ENCODE measurements at places on chromosomes 4 and X.

DNA sequence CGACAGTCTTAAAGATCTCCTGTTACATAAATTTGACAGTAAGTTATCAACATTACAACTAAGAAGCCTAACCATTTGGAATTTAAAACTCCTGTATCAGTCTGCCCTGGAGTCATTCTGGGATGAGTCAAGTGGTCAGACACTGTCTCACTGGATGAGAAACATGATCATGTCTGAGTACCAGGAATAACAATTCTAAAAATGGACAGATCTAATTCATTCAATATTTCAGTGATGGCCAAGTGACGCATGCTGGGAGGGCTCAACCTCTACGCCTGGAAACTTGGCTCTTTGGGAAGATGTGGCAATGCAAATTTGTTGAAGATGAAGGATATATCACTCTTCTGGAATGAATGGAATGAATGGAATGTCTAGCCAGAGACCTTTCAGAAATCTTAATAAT, 1427.2 kb downstream of the STIM2 start:
- DNase-seq = no peak

GRCh38 chr4:158197194-158197776, 13.0 kb upstream of the TMEM144 start:
- DNase-seq = no peak

GRCh38 chrX:118948270-118948669, 26.1 kb upstream of the LONRF3 start:
- DNase-seq = no peak

DNA sequence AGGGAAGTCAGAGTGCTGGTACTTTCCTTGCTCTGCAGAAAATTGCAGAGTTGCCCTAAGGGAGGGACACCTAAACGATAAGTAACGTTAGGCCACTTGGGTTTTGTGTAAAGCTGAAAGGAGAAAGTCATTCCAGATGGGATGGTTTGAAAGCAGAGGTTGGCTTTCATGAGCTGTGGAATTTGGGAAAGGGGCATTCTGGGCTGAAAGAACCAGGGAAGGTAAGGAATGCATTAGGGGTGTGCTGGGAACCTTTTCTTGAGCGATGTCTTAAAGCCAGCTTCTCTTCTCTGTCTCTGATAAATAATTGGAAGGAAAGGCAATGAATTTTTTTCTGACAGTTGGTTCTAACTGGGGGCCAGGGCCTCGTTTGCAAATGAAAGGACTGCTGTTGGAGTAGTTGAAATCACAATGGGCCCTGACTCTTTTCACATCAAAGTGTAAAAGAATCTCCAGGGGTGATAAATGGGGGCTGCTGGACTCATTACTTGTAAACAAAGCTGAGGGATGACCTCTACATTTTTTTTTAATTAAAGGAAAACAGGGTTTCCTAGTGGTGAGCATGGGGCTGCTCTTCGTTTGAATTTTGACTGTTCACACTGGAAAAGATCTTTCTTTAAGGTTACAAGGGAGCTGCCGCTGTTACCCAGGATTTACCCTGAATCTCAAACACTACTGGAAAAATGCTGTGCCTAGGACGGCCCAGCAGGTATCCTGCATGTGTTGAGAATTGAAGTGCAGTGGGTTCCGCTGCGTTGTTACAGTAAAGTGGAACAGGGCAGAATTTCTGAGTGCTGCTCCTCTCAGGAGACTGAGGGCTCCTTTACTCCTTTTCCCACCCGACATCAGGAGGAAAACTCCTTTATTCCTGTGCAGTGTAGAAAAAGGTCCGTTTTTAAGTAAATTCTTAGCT, 25.0 kb downstream of the AFF1 start:
- DNase-seq = no peak

- DNase-seq = no peak
Measured at GRCh38 chrX:10015723-10016518, 48.8 kb downstream of the CLDN34 start.

DNA sequence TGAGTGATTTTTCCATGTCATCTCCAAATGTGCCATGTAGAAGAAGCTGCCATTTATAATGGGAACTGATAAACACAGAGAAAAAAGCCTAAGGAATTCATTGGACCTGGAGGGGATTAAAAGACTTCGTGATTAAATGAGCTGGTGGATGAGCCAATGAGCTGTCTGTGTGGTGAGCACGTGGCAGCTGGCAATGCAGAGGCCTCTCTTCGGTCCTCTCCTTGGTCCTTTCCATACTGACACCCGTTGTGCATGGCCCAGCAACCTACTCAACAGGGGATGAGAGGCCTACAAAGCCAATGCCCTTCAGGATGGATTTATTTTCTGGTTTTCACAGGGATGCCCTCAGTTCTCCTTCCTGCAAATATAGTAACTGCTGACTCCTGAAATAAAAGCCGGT, 87.7 kb upstream of the STS start:
- DNase-seq = no peak

DNA sequence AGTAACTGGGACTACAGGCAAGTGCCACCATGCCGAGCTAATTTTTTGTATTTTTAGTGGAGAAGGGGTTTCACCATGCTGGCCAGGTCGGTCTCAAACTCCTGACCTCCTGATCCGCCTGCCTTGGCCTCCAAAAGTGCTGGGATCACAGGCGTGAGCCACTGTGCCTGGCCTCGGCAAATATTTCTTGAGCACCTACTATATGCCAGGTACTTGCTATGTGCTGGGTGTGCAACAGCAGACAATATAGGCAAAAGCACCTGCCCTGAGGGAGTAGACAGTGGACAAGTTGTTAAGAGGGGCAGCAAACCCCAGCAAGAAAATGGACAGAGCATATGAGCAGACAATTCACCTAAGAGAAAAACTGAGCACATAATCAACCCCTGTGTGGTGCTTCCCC, 51.0 kb upstream of the CDKN2AIP start:
- no peak for DNase-seq

DNA sequence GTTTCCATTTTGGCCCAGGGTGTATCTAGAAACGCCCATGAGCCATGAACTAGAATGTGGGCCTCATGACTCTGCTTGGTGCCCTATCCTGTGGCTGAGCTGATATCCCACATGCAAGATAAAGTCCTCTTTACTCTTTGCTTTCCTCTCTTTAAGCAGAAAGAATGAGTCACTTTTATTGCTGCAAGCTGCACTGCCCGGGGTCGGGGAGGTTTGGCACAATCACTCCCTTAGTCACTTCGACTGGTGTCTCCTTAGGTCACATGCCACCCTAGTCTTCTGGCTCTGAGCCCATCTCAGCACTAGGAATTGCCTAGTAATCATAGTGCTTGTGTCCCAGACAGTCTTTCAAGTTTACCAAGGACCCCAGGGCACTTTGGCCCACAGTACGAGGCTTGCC, 75.1 kb upstream of the CXorf66 start:
- no peak for DNase-seq

GRCh38 chr4:142243255-142243654, 602.8 kb downstream of the INPP4B start:
- no peak for DNase-seq

- DNase-seq = no peak
Measured at GRCh38 chr4:41294445-41295062, 37.8 kb downstream of the UCHL1 start.

- no peak for DNase-seq
Measured at GRCh38 chrX:133307637-133308498, 89.7 kb upstream of the TFDP3 start.

GRCh38 chr4:12446256-12446655, 1017.6 kb upstream of the HS3ST1 start:
- no peak for DNase-seq

GRCh38 chr4:82515705-82516104, 46.1 kb downstream of the TMEM150C start:
- no peak for DNase-seq

DNA sequence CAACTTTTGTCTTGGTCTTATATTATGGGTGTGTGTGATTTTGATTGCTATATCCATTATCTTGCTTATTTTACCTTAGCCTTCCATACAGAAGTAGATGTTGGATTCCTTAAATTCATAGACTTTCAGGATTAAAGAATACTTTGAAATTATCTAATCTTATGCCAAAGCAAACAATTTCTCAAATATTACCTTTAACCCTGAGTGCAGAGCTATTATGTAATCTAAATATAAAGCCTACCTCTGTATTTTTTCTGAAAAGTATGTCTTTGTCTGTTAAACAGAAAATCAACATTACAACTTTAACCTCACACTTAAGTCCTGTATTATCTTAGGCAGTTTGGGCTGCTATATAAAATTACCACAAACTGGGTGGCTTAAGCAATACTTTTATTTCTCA, 782.5 kb downstream of the STIM2 start:
- no peak for DNase-seq

DNA sequence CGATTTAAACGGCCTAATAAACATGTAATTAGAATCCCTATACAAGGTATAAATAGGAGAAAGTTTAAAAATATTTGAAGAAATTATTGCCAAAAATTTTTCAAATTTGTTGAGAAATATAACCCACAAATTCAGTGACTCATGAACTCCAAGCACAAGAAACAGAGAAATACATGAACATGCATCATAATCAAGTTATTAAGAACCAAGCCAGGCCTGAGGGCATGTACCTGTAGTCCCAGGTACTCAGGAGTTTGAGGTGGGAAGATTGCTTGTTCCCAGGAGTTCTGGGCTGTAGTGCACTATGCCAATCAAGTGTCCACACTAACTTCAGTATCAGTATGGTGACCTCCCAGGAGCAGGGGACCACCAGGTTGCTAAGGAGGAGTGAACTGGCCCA, 341.9 kb downstream of the CAMK2D start:
- no peak for DNase-seq

GRCh38 chrX:154460326-154460725, 2.2 kb downstream of the PLXNA3 start:
- DNase-seq = no peak

- no peak for DNase-seq
Measured at GRCh38 chr4:8880851-8881250, 9.2 kb upstream of the HMX1 start.

DNA sequence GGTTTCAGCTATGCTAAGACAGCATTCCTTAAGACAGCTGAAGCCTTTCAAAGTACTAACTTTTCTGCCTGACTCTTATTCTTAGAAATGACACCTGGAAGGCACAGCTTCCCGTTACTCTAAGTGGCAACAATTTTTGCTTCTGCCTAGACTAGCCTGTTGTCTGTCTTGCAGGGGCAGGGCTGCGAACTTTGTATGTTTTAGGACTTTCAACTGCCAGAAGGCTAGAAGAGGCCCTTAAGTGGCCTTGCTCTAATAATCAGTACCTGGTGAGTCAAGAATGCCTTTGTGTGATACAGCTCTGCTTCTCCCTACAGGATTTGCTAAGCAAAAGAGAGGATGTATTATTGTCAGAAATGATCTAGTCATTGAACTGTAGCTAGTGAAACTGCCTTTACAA, 30.0 kb upstream of the TFDP3 start:
- DNase-seq = no peak

DNA sequence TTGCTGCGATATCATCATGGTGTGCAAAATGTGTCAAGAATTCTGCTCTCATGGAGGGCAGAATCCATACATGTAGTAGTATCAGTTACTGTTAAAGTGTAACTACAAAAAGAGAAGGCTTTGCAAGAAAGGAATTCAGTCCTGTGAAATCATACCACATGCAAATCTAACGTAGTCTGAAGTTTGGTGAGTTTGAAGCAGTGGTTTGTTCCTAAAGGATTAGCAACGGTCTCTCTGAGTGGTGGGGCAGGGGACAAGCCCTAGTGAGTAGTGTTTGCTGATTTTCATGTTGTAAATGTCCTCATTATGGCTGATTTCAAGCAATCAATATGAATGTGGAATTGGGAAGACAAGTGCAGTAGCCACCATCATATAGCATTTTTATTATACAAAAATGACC, 47.1 kb upstream of the CLNK start:
- no peak for DNase-seq

DNA sequence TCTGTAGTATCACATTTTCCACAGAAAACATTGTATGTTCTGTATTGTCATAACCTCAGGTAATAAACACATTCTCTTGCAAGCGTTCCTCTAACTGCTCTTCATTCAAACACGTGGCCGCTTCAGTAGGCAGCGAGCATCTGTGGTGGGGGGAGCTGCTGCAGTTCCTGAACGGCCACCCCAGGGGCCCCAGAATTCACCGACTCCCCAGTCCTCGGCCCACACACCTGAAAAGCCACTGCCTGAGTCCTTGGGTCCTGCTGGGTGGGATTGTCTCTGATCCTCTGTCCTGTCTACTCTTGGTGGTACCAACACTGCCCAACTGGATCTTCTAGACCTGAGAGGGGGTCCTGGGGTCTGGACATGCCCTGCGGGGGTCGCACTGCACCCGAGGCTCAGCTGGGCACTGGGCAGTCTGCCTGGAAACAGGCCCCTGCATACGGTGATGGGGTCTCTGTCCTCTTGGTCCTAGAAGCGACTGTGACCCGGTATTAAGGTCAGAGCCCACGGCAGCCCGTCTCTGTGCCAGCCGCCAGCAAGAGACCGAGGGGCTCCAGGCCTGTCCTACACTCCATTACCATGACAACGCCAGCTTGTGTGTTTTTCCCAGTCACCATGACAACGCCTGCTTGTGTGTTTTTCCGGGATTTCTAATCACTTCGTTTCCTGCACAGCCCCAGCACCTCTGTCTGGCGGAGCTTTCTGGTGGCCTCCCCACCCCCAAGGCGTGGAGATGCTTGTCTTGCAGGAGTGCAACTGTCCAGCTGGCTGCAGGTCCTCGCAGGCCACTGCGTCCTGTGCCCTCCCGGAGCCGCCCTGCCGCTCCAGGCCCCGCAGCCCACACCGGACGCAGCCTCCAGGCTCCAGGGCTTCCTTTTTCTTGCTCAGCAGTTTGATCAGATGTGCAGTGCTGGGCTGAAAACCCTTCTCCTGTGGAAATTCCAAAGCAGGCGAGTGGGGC, 16.0 kb downstream of the CTBP1 start:
- DNase-seq = no peak

DNA sequence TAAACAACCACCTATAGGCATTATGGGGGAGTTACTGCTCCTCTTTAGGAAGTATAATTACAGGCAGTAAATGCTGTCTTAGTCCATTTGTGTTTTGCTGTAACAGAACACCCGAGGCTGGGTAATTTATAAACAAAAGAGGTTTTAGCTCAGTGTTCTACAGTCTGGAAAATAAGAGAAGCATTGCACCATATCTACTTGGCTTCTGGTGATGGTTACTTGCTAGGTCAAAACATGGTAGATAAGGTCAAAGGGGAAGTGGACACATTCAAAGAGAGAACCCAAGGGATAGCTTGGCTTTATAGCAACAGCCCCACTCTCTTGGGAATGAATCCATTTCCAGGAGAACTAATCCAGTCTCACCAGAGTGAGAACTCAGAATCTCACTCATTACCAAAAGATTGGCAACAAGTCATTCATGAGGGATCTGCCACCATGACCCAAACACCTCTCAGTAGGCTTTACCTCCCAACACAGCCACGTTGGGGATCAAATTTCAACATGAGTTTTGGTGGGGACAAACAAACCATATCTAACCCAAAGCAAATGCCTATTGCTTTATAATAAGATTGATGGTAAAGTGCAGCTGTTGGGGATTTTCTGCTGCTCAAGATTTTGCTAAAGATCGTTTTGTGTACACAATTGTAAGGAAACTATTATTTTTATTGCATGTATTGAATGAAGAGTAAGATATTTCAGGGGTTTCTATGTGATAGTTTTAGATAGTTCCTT, 32.6 kb downstream of the STAG2 start:
- no peak for DNase-seq
